Activated CD8-positive, alpha-beta memory T cell treated with anti-CD3 and anti-CD28 coated beads for 48 hours (primary cell): ENCODE measurements at places on chromosomes 5 and 9.
A peak's percentile ranks its signal among the peaks of the same experiment; 100 is the strongest.

- DNase-seq, result no peak
Observed at GRCh38 chr9:126829035-126829434, 24.2 kb downstream of the ZBTB43 start.

GRCh38 chr9:16281707-16282106 lies 588.8 kb downstream of the BNC2 start:
- DNase-seq, result no peak

GRCh38 chr9:134361843-134362414 lies 35.7 kb downstream of the RXRA start:
- DNase-seq, result no peak

GRCh38 chr5:112036206-112036605 lies 279.2 kb upstream of the NREP start:
- no peak for DNase-seq

DNA sequence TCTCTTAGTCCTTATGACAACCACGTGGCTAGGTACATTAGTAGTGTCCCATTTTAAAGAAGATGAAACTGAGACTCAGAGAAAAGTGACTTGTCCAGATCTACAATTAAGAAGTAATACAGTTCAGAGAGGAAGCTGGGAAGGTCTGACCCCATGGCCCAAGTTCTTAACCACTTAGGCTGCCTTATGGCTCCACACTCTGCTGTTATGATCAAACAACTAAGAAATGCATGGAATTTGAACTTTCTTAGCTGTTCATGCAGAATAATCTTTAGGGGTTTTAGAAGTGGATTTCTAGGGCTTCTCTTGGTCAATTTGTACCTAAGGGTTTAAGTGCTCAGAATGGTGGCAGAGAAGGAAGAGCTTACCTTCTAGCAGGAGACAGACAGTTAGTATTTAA lies 128.0 kb upstream of the MSX2 start:
- DNase-seq, result no peak

DNA sequence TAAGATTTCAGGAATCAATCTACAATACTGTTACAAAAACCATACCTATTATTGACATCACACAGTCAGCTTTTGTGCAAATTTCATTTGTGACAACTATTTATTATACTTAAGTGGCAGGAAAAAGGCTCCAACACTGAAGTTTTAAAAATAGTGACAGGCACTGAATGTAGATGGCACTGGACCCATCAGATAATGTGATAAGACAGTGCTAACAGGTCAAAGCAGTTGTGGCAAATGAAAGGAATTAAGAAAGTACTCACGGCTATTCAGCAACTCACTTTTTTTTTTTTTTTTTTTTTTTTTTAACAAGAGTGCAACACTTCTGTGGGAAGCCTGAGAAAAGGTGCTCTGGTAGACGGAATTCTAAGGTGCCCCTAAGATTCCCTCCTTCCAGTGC lies 115.0 kb upstream of the MEF2C start:
- no peak for DNase-seq

- DNase-seq, result no peak
Observed at GRCh38 chr5:141889282-141889871, 11.2 kb upstream of the PCDH1 start.

- DNase-seq, result no peak
Observed at GRCh38 chr5:74143721-74144330, 496.7 kb downstream of the ENC1 start.

DNA sequence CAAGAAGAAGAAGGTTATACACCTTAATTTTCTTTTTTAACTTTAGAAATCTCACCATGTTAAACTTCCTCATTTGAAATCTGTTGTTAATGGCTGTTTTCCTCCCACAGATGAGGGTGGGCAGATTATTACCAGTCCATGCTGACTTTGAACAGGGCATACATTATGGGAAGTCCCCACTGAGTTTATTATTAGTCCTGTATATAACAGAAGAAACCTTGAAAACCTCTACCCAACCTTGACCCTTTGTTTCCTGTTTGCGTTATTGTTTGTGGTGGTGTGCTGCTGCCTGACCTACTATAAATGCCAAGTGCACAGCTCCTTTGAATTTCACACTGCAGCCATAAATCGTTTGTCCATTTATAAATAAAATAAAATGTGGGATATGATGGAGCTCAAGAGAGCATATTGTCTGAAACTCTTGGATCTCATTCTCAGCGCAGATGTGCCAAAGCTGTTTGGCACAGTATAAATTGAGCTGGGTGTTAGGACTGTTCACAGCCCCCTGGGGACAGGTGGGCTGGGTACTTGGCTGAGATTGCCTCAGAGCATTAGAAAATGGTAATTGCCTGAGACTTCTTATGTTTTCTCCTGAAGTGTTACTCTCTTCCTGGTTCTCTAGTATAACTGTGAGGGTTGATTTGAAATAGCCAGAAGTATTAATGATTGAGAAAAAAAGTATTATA lies 139.6 kb downstream of the SPATA31D1 start:
- DNase-seq, result no peak

- DNase-seq, result no peak
Observed at GRCh38 chr5:9467199-9468059, 78.4 kb downstream of the SEMA5A start.

DNA sequence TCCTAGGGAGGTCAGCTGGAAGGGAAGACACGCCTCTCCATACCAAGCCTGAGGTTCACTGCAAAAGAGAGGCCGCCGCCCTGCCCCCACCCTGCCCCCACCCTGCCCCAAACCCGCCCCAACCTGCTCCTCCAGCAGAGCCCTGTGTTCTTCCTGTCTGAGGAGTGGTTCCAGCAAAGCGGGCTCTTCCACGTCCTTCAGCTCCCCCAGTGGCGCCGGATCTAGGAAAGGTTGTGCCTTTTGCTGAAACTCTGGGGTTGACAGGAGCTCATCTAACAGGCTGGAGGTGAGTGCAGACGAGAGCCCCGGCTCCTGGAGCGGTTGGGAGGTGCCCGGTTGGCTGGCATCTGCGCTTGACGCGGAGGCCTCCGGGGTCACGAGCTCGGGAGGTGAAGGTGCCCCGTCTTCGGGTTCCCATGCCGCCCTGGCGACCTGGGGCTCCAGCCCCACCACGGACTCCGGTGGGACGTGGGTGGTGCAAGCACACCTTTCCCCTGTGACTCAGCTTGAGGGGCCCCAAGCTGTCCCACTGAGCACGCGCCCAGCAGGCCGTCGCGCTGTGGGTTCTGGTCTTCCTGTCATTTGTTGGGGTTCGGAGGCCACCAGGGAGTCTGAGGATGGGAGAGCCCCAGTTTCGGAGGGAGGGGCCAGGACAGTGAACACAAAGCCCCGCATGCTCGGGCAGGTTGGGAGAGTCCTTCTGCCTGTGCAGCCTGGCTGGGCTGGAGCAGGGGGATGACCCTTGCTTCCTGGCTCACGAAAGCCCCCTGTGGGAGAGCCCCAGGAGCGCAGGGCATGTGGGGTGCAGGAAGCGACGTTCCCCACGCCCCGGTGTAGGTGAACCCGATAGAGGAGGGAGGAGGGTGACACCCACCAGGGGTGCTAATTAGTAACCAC lies 1467.1 kb downstream of the FOXD4L5 start:
- peak; percentile 56 for DNase-seq

DNA sequence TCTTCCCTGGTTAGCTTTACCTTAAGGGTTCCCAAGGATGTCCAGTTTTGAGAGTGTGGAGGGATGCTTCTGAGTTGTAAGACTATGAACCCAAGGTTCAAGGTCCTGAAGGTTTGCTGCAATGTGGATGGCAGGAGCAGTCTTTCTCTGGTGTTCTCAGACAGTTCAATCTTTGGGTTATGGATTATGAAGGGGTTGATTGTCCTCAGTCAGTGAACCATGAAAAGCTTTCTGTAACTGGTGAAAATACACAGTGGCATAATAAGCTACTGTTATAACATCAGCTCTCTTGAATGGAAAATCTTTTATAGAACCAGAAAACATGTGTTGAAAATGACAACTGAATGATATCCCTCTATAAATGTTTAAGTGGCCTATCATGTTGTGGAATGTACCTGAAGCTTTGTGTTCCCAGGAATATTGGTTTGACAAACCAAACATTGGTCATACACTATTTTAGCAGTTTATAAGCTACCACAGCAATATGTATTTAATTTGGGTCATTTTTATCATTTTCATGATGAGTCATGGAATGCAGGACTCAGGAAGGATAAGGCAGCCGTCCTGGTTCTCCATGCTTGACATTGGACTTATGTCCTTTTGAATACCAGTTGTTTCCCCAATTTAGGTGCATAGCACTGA lies 1041.8 kb upstream of the ARRDC3 start:
- no peak for DNase-seq

- no peak for DNase-seq
Observed at GRCh38 chr5:178271231-178271630, 38.6 kb upstream of the PHYKPL start.

DNA sequence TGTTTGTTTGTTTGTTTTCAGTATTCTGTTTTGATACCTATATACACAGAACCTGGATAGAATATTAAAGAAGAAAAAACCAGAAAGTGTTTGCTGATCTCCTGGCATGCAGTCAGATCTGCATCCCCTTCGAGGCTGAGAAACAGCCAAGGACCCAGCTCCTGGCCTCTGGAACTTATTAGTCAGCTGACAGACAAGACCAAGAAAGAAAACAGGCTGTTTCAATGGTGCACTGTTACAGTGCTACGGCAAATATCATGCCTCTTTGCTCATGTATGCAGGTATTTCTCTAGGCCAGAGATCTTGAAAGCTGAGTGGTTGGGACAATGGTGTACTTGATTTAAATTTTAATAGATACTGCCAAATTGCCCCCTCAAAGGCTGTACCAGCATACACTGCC lies 95.0 kb downstream of the C5orf15 start:
- no peak for DNase-seq
